NCI-H1092 treated with DMSO at 0.1 percent for 48 hours (cell line): ENCODE measurements at places on chromosomes 7 and 10.

DNA sequence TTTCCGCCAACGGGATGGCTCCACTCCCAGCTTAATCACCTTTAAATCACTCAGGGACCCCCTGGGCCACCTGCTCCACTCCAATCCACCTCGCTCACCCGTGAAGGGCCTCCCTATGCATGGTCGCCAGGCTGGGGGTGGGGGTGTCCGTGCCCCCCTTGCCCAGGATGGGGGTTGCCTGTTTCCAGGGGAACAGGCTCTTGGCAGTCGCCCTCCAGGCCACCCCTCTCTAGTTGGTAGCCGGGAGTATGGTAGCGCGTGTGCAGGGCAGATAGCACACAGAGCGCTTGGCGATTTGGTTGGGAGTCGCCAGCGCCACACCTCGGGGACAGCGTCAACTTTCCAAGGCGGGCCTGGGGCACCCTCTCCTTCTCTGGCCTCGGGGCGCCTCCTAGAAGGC is 134.9 kb upstream of the ZNF92 start:
- no peak for DNase-seq

GRCh38 chr10:110994406-110995086 is 75.1 kb downstream of the SHOC2 start:
- no peak for DNase-seq

DNA sequence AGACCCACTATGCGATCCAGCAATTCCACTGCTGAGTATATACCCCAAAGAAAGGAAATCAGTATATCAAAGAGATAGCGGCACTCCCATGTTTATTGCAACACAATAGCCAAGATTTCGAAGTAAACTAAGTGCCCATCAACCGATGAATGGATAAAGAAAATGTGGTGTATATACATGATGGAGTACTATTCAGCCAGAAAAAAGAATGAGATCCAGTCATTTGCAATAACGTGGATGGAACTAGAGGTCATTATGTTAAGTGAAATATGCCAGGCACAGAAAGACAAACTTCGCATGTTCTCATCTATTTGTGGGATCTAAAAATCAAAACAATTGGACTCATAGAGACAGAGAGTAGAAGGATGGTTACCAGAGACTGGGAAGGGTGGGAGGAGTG is 7.1 kb upstream of the NMT2 start:
- DNase-seq = no peak

GRCh38 chr7:44914992-44915607 is 29.8 kb upstream of the PURB start:
- DNase-seq = no peak

DNA sequence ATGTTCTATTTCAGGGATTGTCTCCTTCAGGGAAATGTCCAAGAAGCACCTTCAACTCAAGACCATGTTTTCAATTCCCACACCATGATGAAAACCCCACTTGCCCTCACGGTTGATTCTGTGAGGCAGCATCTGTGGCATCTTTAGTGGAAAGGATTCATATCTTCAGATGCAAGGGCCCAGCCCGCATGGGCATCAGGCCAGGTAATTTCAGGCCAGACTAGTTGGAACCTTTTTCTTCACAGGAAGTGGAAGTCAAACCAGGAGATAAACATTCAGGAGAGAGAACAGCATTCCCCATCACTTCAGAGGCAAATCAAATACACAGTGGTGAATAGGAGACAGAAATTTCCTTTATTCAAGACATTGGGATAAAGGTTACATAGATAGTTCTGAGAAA is 88.8 kb downstream of the JCAD start:
- DNase-seq = no peak
